ENCODE measurements at places on chromosomes 12 and 14.

DNA sequence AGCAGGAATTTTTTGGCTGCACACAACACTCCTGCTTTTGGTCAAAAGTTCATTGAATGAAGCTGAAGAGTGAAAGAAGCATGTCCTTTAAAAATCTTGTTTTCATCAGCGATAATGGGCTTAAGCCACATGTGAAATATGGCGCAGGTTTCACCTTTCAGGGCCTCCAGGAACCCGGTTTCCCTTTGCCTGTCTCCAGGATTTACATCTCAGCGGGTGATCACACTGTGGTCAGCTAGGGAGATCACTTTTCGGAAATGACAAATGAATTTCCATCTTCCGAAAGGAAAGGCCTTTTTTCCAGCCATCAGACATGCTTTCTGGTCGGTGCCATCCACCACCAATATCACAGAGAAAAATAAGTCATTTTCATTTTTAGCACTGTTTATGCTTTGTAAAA lies 727.1 kb upstream of the TBX3 start:
- no peak for DNase-seq

GRCh38 chr14:100091386-100091785 lies 26.2 kb downstream of the EVL start:
- no peak for DNase-seq

DNA sequence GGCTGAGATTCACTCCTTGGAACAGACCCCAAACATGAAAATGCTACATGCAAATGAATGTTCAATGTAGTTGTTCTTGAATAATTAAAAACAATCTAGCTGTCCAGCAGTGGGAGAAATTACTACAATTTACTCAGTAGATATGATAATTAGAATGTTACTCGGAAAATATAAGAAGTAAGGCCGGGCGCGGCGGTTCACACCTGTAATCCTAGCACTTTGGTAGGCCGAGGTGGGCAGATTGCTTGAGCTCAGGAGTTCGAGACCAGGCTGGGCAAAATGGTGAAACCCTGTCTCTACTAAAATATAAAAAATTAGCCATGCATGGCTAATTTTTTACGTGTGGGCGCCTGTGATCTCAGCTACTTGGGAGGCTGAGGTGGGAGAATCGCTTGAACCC lies 15.3 kb upstream of the PTGER2 start:
- no peak for DNase-seq

DNA sequence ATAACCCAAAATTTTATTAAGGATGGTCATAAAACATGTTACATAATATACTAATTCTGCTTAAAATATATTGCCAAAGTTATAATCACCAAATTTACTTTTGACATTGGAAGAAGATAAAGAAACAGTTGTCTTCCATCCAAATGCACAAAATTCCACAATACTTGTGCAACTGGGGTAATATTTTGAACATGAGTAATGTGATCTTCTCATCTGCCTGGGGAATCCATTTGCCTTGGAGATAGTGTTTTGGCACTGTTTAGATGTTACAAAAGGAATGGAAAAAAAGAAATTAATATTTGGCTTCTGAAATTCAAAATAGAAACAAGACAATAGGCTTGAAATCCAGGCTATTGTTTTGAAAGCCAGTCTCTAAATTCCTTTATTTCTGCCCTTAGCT lies 9.1 kb downstream of the GPR19 start:
- peak; percentile 38 for DNase-seq
